ENCODE measurements at places on chromosomes 13 and 19.
A peak's percentile ranks its signal among the peaks of the same experiment; 100 is the strongest.

GRCh38 chr19:17965370-17966128 is 1.4 kb upstream of the KCNN1 start:
- DNase-seq = no peak

DNA sequence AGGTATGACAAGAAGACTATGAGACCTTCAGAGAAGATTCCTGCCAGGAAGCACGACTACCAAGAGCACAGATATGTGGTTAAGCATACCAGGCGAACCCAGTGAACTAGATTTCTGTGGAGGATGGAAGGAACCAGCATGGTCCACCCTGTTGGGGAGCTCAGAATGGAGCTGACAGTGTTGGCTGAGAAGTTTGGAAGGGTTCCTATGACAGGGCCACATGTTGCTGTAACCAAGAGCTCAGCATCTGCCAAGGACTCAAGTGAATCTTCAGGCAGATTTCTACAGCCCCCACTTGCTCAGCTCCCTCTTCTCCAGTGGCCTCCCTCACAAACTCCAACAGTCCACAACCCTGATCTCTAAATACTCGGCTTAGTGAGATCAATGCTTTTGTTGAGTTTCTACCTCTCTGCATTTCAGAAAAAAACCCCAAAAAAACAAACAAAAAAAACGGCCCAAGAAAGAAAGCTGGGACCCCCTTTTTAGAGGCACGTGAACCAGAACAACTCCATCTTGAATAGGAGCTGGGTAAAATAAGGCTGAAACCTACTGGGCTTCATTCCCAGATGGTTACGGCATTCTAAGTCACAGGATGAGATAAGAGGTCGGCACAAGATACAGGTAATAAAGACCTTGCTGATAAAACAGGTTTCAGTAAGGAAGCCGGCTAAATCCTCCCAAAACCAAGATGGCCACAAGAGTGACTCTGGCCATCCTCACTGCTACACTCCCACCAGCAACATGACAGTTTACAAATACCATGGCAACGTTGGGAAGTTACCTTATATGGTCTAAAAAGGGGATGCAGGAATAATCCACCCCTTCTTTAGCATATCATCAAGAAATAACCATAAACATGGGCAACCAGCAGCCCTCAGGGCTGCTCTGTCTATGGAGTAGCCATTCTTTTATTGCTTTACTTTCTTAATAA is 691.1 kb downstream of the UQCRFS1 start:
- no peak for DNase-seq

DNA sequence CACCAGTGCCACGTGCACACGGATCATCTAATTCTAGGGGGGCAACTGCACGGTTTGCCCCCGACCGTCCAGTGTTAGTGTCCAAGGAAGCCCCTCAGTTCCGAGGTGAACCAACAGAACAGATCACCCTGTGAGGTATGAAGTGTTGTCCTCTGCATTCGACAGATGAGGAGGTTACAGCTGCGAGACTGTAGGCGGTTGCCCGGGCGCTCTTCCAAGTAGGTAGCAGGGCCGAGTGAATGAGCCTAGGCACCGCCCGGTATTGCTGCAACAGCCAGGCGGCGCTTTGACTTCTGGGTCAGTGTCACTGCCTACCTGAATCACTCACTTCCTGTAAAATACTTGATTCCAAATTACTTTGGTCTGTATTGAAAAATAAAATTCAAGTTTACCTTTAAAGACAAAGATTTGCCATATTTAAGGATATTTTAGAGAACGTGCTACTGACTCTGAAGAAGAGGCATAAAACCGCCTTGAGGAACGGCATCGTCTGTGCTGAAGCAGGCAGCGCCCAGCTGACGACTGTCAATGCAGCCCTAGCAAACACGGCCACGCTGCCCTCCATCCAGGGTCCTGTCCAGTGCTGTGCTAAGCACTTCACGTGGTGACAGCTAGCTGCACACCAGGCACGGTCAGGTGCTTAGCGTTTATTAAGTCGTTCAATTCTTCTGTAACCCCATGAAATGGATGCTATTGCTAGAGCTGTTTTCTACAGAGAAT is 19.3 kb upstream of the RASA3 start:
- DNase-seq = peak; percentile 81

DNA sequence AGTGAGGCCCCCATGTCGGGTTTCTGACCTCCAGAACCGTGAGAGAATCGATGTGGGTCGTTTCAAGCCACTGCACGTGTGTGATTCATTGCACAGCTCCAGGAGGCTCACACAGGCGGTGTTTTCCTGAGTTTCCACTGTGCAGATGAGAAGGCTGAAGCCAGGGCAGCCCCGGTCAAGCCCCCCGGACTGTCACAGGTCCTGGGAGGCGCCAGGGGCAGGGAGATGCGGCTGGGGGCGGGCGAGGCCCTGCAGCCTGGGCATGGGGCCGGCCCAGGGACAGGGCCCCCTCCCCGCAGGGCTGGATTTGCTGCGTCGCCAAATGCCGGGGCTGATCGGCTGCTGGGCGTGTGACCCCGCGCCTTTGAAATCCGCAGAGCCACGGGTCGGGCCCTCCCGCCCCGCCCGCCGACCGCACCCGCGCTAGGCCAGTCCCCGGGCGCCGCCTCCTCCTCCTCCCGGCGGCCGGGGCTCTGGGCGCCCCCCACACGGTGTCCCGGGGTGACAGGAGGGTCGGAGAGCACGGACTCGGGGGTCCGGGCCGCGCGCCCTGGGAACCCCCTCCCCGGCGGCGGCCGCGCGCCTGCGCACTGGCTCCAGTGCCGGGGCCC is 9.9 kb upstream of the MKNK2 start:
- peak; percentile 78 for DNase-seq

DNA sequence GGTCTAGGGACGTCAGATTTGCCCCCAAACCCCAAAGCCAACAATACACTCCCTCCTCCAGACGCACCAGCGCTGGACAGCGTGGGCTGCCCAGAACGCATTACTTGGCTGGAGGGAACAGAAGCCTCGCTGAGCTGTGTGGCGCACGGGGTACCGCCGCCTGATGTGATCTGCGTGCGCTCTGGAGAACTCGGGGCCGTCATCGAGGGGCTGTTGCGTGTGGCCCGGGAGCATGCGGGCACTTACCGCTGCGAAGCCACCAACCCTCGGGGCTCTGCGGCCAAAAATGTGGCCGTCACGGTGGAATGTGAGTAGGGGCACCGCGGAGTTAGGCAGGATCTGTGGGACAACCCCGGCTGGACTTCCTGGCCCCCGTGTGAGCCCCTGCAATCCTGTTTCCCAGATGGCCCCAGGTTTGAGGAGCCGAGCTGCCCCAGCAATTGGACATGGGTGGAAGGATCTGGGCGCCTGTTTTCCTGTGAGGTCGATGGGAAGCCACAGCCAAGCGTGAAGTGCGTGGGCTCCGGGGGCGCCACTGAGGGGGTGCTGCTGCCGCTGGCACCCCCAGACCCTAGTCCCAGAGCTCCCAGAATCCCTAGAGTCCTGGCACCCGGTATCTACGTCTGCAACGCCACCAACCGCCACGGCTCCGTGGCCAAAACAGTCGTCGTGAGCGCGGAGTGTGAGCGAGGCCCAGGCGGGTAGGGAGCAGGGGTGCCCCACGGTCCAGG is 4.0 kb downstream of the ICAM5 start:
- DNase-seq = no peak

DNA sequence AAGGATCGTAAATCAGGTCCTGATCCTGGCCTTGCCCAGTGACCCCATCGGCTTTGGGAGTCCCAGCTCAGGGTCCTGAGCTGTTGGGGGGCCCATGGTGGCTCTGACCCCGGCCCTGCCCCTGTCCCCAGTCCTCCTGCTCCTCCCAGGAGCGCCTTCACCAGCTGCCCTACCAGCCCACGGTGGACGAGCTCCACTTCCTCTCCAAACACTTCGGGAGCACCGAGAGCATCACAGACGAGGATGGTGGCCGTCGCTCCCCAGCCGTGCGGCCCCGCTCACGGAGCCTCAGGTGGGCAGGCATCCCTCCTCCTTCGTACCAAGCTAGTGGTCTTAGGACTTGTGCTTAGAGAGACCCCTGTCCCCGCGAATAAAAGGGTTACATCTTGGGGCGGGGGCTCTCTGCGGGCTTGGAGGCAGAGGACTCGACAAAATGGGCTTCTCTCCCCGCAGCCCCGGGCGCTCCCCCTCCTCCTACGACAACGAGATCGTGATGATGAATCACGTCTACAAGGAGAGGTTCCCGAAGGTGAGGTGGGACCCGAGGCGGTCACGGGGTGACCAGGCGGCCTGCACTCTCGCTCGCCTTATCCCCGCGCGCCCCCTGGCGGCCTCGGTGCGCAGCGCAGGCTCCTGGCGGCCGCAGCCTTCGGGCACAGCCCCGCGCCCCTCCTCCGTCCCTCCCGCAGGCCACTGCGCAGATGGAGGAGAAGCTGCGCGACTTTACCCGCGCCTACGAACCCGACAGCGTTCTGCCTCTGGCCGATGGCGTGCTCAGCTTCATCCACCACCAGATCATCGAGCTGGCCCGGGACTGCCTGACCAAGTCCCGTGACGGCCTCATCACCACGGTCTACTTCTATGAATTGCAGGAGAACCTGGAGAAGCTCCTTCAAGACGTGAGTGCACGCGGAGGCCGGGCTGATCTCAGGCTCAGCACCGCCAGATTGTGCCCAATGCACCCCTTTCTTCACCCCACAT is 9.1 kb downstream of the MAST1 start:
- peak; percentile 82 for DNase-seq

- DNase-seq = no peak
Measured at GRCh38 chr13:113672002-113672651, 5.1 kb downstream of the GRK1 start.

DNA sequence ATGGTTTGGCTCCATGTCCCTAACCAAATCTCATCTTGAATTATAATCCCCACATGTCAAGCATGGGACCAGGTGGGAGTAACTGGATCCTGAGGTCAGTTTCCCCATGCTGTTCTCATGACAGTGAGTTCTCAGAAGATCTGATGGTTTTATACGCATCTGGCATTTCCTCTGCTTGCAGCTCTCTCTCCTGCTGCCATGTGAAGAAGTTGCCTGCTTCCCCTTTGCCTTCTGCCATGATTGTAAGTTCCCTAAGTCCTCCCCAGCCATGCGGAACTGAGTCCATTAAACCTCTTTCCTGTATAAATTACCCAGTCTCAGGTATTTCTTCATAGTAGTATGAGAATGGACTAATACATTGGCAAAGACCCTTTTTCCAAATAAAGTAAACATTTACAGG is 96.8 kb downstream of the TSHZ3 start:
- DNase-seq = no peak

DNA sequence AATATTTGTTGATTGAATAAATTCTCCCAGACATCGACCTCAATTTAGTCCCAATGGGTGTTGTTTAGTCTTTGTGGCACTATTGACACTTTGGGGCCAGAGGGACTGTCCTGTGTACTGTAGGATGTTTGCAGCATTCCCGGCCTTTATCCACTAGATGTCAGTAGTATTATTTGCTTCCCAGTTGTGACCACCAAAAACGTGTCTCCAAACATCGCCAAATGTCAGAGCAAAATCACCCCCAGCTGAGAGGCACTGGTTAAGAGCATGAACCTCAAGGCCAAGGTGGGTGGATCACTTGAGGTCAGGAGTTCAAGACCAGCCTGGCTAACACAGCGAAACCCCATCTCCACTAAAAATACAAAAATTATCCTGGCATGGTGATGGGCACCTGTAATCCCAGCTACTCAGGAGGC is 15.4 kb downstream of the NLRP12 start:
- peak; percentile 62 for DNase-seq

DNA sequence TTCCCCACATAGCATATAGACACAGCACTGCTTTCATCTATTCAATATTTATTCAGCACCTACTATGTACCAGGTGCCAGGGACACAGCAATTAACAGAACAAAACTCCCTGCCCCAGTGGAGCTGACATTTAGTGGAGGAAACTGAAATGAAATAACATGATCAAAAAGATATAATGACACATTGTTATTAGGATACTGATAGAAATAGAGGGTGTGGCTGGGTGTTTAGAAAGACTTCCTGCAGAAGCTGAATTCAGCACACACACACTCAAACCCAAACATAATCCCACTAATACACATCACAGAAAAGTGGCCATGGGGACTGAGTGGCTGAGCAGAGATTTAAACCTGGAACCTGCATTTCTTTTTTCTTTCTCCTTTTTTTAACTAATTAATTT is 3.8 kb upstream of the CDC37 start:
- no peak for DNase-seq

DNA sequence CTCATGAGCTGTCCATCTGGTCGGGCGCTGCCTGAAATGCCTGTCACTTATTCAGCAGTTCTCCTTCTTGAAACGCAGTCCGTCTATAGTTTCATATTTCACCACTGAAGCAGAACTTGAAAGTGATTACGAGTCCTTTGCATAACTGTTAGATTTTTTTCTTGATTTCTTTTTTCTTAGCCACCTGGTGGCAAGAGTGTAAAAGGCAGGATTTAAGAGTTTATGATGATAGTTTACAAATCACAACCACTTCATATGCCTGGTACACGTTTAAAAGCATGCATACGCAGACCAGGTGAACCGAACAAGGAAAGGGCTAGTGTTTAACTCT is 45.8 kb downstream of the GGACT start:
- DNase-seq = peak; percentile 71

DNA sequence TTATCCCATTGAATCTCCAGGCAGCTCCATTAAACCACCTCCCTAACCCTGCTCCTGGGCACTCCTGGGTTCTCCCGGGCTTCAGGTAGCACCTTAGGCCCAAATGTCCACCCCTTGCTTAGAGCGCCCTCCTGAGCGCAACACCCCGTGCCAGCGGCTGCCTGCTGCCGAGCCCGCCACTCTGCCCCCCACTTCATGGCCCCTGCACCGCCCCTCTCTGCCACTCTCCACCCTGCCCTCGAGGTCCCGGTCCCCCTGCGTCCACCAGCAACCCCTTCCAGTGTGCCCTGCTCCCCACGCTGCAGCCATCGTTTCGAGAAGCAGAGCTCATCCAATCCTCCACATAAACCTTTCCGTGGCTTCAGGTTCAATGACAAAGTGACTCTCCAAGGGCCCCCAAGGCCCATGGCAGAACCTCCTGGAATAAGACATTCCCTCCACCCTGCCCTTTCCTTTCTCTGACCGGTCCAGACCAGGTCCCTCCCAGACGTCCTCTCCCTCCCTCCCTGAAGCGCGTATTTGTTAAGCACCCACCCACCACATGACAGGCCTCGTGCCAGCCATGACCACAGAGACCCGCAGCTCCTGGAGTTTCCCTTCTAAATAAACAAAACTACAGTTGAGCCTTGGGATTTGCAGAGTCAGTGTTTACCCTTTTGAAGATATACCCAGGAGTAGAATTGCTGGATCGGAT is 66.6 kb downstream of the ARHGEF18 start:
- DNase-seq = peak; percentile 68

DNA sequence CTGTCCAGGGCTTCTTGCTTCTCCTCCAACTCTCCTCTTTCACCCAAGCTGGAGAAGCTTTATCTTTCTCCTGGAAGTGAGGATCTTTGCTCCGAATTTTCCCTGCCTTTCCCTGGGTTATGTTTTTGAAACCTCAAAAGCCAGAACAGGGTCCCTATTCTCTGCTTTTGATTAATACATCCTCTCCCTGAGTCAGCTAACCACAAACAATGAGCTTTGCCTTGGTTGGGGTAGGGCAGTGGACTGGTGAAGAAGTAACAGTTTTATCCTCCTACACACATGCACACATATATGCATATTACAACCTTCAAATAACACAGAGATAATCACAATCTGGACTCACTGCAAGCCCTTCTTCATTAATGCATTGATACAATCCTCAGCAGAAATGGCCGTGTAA is 44.6 kb downstream of the DLEU7 start:
- peak; percentile 57 for DNase-seq

Data from fibroblast of mammary gland (primary cell).